Aorta (tissue), 5 donors: ENCODE measurements at places on chromosomes 1 and 21. TPM values are rescaled to one million over a fixed set of nuclear protein-coding genes. Genes with fewer than 3 reads are reported as not detected.

Gene LENEP
- not detected for total RNA-seq

Gene CCDC28B
- 4.8 TPM for total RNA-seq

Gene CALML6
- total RNA-seq = not detected

Gene BGLAP
- not detected for total RNA-seq

Gene TRNAU1AP
- total RNA-seq = 19.8 TPM

DNA sequence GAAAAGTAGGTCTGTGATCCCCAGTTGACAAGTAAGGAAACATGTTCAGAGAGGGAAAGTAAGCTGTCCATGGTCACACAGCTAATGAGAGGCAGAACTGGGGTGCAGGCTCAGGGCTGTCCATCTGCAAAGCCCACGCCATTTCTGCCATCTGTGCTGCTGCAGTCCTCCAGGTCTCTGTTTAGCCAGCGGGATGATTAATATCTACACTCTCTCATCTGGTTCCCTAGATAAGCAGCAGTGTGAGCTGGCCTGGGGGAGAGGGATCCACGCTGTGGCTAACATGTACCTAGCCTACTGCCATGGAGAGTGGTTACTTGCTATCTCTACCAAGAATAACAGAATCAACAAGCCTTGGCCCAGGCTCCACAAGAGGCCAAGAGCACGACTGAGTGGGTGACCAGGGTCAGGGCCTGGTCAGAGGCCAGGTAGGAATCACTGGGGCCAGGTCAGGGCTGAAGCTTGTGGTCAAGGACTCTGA, 75.2 kb downstream of the TRABD2B start:
- H3K4me3 ChIP-seq = no peak overlapping the region
- H3K4me1 ChIP-seq = no peaks in the 10 kb centered on the region
- no peak for DNase-seq
- H3K27ac ChIP-seq = no peak overlapping the region
- H3K27me3 ChIP-seq = no peaks in the 10 kb centered on the region
